Amniotic stem cell (primary cell): ENCODE measurements at places on chromosomes 2 and 18.

DNA sequence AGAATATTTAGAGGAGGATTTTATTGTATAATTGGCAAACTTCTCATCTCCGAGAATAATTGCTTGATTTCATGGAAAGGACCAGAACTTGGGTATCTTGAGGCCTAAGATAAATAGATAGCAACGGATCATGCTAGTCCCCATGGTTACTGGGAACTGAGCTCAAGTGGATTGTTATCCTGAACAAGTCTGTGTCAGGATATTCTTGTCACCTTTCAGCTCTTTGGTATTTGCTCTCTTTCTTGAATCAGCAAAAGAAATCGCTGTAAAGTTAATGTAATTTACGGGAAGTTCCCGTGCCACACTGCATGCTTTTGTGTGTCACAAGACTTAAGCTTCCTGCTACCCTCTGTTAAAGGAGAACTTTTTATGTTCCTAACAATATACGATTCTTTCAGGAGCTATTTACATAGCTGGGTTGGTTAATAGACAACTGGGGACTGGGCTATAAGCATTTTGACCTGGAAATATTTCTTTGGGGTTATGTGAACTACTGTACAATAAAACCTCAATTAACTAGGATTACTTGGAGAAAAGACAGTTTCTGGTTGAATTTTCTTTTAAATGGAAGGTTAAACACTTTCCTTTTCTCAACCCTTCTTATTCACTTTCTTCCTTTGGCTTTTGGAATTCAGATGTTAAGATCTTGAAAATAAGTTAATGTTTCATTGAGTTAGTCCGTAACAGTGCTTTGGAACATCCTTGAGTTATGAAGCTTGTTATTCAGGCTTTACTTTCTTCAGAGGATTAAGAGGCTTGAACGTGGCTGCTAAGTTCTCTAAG is 151.2 kb downstream of the FMNL2 start:
- DNase-seq, result no peak

DNA sequence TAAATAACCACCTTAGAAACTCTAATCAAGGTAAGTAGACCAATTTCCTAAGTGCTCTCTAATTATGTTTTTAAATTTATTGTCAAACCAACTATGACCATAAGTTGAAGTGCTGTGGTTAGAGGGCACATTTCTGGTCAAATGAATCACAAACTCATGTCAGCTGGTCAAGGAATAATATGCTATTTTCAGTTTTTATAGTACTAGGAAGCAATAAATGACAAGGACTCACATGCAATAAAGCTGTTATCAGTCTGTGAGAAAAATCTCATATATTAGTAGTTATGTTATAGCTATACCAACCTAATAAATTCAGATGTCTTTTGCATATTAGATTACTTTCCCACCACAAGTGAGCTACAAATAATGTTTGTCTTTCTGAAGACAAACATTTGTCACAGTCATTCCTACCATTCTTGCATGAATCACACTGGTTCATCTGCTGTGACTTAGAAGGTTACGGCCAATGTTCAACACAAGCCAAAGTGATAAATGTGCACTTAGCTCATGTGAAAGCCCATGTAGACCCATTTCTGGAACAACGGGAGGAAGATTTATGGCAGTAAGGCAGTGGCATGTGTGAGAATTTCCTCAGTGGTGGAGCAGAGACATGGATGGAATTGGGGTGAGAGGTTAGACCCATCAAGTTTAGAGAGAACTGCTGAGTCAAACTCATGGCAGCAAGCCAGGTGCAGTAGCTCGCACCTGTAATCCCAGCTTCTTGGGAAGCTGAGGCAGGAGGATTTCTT is 27.4 kb upstream of the CCNYL1 start:
- peak; percentile 5 for DNase-seq

DNA sequence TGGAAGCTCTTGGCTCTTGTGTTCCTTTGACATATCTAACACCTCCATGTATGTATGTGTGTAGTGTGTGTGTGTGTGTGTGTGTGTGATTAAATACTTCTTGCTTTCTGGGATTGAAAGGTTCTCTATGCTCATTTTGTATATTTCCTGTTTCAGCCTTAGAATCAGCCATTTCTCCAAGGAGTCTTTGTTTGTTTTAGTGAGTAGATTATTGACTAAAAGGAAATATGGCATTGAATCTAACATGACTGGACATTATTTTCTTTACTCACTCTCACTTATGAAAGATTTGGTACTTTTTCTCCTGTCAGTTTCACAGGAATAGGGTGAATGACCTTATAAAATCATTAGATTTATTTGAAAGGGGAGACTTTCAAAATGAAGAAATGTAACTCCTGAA is 413.8 kb upstream of the SLC14A2 start:
- no peak for DNase-seq

DNA sequence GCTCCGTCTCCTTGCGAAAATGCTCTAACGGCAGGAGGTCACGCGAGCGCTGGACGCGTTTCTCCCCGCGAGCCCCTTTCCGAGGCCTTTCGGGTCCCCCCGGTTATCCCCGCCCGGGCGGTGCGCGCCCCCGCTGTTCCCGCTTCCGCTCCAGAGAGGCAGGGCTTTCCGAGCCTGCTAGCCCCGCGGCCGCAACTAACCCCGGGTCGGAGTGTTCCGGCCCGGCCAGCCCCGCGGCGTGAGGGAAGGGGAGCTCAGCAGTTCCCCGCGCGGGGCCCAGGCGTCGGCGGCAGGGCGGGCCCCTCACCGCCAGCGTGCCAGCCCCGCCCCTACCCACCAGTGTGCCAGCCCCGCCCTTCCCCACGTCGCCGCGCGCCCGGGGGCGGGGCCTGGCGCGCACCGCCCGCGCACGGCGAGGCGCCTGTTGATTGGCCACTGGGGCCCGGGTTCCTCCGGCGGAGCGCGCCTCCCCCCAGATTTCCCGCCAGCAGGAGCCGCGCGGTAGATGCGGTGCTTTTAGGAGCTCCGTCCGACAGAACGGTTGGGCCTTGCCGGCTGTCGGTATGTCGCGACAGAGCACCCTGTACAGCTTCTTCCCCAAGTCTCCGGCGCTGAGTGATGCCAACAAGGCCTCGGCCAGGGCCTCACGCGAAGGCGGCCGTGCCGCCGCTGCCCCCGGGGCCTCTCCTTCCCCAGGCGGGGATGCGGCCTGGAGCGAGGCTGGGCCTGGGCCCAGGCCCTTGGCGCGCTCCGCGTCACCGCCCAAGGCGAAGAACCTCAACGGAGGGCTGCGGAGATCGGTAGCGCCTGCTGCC is at the start of gene MSH6:
Gene MSH6, plus strand, starts transcription at position 475 of the 815 bp plus-strand sequence. Its CDS starts 89 bp downstream, at position 564.
- peak; percentile 77 for DNase-seq

- DNase-seq, result peak; percentile 28
Observed at GRCh38 chr2:7191932-7192331, 274.7 kb downstream of the RNF144A start.

DNA sequence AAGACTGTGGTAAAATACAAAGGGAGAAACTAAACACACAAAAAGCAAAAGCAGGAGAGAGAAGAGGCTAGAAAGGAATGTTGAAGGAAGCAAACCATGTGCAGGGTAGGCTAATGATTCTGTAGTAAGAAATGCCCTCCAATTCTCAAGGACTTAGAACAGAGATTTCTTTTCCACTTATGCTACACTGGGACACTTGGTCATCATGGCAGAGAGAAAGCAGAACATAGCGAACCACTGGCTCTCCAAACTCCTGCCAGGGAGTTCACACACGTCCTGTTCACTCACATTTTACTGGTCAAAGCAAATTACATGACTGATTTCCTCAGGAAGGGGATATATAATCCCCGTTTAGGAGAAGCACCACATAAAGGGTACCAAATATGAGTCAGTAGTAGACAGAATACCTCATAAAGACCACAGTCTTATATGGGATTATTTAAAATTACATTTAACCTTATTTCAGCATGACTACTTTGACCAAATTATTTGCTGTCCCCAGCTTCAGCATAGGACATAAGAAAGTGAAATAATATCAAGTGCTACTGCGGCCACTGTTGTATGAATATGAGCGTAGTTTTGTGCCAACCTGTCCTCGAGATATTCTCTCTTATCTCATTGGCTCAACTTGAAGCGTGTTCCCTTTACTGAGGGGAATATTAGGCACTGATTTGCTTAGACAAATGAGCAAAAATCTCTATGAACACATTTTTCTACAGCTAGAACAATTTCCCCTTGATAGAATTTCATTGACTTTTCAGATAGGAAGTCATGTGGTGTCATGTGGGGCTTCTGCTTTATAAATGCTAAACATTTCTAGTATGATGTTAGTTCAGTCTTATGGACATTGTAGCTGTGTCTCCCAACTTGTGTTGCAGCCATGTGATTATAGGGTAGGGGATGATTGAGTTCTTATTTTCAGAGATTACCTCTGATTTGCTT is 81.7 kb downstream of the FAM161A start:
- DNase-seq, result no peak

- DNase-seq, result no peak
Observed at GRCh38 chr18:57555134-57555533, 31.4 kb downstream of the FECH start.

DNA sequence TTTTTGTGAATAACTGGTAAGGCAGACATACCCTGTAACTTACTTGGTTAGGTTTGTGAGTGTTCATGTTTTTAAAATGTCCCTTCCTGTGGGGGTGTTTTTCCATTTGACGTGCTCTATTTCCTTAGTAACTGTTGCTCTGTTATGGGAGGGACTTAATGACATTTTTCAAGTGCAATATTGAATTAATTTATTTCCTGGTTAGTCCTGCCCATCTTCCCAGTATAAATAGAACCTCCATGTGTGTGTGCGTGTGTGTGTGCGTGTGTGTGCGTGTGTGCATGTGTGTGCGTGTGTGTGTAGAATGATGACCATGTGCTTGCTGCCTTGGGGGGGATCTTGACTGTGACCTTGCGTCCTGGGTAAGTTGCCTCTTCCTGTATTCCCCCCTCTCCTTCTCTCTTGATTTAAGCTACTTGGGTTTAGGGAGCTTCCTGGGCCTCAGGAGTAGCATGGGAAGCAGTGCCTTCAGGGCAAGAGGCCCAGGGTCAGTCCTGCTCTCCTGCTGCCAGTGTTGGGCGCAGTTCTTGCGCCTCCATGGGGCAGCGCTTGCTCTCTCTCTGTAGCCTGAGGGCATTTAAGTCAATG is 163.9 kb downstream of the LDLRAD4 start:
- DNase-seq, result no peak

DNA sequence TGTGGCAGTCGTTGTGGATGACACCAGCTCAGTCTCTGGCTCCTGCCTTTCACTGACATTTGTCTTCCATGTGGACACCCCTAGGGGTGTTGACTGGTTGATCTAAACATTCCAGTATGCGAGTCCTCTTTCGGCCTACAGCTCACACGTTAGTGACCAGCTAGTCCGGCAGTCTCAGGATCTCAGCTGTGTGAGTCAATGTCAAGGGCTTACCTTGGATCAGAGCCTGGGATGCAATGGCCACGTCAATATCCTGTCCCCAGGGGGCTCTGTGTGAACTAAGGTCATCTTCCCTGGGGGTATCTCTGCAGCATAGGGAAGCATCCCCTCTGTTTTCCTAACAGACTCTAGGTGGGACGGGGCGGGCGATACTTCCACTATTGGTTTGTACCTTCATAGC is 35.1 kb upstream of the YWHAQ start:
- DNase-seq, result peak; percentile 22

GRCh38 chr2:130251873-130252620 is 53.8 kb upstream of the TUBA3E start:
- no peak for DNase-seq

DNA sequence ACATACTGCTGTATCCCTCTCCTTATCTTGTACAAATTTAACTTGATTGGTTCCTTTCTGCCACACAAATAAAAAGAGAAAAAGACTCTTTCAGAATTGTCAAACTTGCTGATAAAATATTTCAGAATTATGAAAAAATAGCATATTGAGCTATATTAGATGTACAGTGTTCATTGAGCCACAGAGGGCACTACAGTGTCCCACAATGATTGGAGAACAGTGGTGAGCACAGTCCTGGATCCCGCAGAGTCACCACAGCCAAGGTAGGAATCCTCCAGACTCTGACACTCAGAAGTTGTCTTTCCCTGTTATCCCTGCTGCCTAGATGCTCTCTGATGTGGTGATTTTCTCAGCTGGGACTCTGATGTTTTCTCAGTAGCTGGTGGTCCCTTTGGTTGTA is 1281.3 kb upstream of the ZEB2 start:
- no peak for DNase-seq

DNA sequence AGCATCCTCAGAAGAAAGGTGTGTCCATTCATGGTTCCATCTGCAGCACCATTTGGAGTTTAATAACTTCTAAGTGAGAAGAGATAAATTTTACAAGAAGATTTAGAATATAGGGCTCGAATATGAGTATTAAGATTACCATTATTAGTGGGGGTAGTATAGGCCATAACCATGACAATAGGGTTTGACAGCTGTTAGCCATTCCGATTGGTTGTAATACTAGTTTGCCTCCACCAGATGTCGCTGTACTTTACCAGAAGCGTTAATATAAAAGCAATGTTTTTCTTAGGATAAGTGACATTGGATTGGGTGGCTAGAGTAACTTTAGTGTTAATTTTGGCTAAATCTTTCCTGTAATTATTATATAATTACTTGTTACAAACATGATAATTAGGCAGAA is 107.5 kb upstream of the SRD5A2 start:
- DNase-seq, result no peak

GRCh38 chr2:82652117-82652516 is 1807.0 kb downstream of the SUCLG1 start:
- no peak for DNase-seq

DNA sequence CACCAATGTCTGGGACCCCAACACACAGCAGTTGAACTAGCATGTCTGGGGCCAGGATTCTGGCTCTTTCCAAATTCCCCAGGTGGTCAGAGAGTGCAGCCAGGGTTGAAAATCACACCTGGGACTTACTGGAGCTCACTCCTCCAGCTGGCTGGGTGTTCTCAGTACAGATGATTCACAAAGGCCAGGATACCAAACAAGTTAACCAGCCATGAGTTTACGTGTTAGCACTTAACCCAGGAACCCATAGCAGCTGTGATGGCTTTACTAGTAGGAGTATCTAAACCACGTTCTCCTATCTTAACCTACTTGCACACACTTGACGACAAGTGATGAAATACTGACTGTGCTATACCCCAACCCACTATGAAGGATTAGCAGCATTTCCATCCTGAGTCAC is 222.8 kb downstream of the FBXO15 start:
- no peak for DNase-seq

- no peak for DNase-seq
Observed at GRCh38 chr2:177557794-177558193, 165.2 kb downstream of the AGPS start.

- DNase-seq, result no peak
Observed at GRCh38 chr2:65708086-65708485, 275.7 kb upstream of the SPRED2 start.

GRCh38 chr18:7174344-7175095 is 56.4 kb upstream of the LRRC30 start:
- DNase-seq, result no peak
